T-helper 2 cell treated with Interferon-gamma antibody and Interleukin-4, amounts not matched to agents 5 μg/mL and 100 μg/mL, for 36 hours (primary cell): ENCODE measurements at places on chromosomes 3 and 15.

DNA sequence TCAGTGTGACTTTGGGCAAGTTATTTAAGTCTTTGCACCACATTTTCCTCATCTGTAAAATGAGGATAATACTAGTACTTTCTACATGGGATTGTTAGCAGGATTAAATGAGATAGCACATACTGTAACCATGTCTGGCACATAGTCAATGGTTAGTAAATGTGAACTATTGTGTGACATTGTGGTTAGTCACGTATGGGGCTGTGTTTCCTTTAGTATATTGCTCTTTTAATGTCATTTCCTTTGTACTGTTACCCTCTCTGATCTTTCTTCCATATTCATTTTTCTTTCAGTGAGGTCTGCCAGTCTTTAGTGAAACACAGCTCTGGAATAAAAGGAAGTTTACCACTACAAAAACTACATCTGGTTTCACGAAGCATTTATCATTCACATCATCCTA lies 21.4 kb downstream of the OPA1 start:
- no peak for DNase-seq

GRCh38 chr3:114827495-114827894 lies 319.6 kb downstream of the ZBTB20 start:
- no peak for DNase-seq

DNA sequence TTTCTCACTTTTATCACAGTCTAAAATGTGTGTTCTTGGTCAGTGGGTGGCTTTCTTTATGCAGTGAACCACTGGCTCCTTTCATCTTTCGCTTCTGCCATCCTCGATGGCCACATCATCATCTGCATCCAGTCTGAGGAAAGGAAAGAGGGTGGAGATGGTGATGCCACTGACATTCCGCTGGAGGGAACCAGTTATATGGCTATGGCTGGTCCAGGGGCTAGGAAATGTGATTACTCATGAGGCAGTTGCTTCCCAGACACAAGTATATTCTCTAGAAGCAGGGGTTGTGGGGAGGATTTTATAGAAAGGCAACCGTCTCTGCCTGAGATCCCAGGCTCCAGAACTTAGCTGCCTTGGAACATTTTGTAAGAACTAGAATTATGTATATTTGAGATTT lies 246.7 kb upstream of the AZI2 start:
- no peak for DNase-seq

- DNase-seq, result peak; percentile 58
Measured at GRCh38 chr3:16824081-16824696, 60.6 kb upstream of the PLCL2 start.

GRCh38 chr15:52794665-52795463 lies 4.7 kb upstream of the ONECUT1 start:
- DNase-seq, result no peak

GRCh38 chr3:197068077-197068476 lies 38.5 kb upstream of the MELTF start:
- no peak for DNase-seq

- no peak for DNase-seq
Measured at GRCh38 chr3:105424412-105425152, 57.9 kb downstream of the ALCAM start.

DNA sequence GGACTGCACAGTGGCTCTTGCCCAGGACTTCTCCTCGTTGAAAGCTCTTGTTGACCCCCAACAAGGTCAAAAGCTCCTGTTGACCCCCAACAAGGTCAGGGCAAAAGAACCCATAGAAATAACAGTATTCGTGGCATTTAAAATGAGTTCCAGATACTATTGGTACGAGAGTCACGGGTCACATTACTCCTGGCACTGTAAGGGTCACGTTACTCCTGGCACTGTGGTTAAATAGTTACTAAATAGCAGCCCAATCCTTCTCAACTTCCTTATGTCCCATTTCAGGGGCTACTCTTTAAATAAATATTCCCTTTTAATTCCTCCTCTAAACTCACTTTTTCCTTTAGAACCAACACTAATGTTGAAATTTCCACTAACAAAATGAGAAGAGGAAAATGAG lies 18.2 kb upstream of the ADCY5 start:
- DNase-seq, result no peak

DNA sequence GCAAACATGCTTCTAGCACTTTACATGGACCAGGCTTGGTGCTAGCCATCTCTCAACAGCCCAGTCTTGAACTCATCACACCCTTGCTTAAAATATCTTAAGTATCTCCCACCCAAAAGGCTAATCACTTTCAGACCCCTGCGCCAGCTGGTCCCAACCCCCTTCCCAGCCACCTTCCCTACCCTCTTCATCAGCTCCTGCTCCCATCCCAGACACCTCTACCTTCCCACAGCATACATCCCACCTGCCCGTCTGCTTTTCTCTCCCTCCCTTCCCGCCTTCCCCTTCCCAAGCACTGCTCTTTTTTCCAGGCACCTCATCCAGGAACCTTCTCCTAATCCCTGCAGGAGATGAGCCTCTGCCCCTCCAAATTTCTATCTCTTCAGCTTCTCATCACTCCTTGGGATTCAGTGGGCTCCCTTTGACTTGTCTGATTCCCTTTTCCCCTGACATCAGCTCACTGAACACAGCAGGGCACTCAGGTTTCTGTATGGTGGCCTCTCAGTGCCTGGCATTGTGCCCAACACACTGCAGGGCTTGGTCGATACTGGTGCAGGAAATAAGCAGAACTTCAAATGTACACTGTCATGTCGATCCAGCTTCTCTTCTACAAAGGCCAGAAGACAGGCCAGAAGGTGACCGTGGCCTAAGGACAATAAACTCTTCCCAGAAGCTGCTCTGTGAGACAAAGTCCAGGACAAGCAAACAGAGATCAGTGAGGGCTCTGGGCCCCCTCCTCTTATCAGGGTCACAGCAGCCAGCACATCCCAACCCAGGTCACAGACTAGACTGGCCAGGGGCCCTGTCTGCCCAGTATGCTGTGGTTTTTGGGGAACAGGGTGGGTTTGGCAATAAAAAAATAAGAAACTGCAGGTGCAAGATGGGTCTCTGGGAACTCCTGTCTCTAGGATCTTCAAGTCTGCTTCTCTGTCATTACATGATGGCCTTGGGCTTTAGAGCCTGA lies 2.2 kb upstream of the ITIH1 start:
- DNase-seq, result no peak

GRCh38 chr3:145457825-145458552 lies 703.0 kb downstream of the PLOD2 start:
- DNase-seq, result no peak

DNA sequence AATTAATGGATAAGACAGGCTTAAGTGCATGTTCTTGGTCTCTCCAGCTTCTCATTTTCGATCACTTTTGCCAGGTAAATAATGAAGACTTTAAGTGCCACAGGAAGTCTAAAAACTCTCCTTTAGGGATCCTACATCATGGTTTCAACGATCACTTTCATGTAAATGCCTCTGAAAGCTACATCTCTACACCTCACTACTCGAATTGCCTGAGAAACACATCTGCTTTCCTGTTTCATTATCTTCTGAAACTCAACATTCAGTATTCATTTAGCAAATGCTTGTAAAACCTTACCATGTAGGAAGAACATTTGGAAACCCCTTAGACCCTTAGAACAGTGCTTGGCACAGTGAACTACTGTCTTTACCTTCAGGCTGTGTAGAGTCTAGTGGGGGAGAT lies 16.2 kb downstream of the THAP10 start:
- no peak for DNase-seq

- DNase-seq, result no peak
Measured at GRCh38 chr3:170982733-170983132, 43.8 kb downstream of the SLC2A2 start.

- no peak for DNase-seq
Measured at GRCh38 chr3:146077181-146077580, 83.8 kb downstream of the PLOD2 start.

DNA sequence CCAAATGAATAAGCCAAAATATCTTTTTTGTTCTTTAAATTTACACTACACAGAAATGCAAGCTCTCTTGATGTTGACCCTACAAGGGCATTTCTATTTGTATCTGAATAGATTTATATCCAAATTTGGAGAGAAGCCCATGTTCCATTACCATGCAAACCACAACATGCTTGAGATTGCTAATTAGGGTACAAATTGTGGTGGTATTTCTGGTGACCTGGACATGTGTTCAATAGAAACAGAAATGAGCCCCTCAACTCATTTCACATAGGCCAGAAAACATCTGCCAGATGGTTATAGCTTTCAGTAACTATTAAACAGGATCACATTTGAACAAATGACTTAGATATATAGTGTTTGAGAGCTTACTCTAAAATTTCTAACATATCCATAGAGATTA lies 23.5 kb upstream of the PLSCR5 start:
- no peak for DNase-seq

GRCh38 chr3:100082714-100083113 lies 31.6 kb downstream of the FILIP1L start:
- DNase-seq, result no peak

DNA sequence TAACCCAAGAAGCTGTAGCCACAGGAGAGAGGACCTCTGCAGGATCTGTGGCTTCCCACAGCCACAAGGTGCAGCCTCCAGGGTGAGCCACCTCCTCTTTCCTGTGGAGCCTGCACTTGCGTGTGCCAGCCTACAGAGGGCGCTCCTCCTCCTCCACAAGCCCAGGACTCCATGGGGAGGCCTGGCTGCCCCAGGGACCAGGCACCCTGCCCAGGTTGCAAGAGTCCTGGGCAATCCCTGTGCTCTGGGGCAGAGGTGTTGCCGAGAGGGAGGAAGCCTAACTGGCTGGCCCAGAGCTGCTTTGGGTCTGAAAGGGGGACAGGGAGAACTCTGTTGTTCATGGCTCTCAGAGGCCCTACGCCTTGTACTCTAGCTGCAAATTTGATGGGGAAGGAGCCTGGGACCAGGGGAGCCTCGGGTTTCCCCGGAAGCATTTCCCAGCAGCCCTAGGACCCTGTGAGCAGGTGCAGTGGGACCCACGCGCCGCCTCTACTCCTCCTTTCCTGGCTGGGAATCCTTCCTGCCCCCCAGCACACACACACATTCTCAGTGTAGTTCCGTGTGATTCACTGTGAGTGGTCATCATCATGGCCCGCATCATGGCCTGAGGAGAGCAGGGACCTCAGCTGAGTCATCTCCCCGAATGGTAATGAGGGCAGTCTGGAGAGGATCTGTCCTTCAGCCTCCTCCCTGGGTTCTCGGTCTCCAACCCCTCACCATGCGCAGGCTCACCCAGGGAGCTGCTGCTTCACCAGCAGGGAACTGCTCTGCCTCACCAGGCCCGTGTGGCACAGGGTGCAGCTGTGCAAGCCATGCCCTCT lies 24.3 kb downstream of the TBC1D21 start:
- DNase-seq, result peak; percentile 55

GRCh38 chr15:39931615-39932014 lies 2.3 kb upstream of the EIF2AK4 start:
- DNase-seq, result no peak

DNA sequence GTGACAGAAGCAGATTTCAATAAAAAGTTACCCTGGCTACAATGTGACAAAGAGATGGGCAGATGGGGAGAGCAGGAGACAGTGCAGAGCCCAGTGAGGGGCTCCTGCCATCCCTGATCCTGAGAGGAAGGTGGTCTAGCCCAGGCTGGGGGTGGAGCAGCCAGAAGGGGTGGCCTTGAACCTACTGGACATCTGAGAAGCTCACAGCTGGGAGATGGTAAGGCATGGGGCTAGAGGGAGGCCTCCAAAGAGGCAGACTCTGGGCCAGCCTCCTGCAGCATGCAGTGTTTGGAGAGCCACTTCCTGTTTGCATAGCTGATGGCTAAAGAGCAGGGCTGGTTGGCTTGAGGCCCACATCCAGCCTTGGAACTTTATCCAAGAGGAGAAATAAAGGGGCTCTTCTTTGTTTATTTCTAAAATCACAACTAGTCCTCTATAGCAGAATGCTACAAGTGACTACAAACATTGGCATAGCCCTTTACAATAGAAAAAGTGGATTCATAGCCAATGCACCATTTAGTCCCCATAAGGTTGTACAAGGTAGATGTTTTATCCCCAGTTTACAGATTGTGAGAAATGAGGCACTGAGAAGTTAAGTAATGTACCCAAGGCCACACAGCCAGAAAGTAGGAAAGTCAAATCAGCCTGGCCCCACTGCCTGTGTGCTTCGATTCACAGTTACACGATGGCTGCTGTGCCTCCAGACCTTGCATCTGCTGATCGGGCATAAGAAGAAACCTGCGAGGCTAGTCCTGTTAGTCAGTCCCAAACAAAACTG lies 4.6 kb downstream of the EFCC1 start:
- no peak for DNase-seq
